ENCODE measurements at places on chromosomes 2 and 18. TPM values are rescaled to one million over a fixed set of nuclear protein-coding genes. Genes with fewer than 3 reads are reported as not detected.

The ECEL1 gene
- total RNA-seq: not detected

The BCL11A gene
- 0.03 TPM for total RNA-seq

The NEB gene
- total RNA-seq: 0.31 TPM

The CXCR4 gene
- 226 TPM for total RNA-seq

The CYP27A1 gene
- not detected for total RNA-seq

The ABCG8 gene
- not detected for total RNA-seq

The MC2R gene
- not detected for total RNA-seq
